ENCODE measurements at places on chromosomes 2 and 18.

DNA sequence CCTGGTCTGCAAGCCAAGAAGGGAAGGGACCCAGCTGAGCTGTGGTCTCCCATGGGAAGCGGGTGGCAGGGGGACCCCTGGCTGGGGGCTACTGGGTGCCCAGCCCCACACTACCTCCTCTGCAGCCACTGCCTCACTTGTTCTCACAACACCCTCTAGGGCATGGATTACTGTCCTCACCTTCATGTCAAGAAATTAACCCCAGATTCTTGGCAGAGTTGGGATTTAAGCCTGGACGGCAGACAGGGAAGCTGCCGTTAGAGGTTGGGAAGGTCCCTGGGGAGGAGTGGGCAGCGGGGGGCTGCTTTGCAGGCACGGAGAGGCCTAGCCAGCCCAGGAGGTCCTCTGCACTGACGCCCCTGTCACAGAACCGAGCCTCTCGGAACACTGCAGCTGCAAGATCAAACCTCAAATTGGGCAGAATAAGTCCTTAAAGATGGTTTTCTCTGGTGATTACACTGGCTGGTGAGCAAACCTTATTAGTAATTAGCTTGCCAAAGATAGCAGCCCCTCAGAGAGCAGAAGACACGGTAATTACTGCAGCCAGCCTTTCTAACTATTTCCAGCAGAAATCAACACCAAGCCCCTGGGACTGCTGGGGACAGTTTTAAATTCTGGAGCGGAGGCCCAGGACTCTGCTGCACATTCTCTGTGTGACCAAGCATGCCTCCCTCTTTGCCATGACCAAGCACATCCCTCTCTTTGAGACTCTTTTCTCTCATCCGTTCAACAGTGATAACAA is 35.9 kb downstream of the KCNF1 start:
- DNase-seq = no peak

DNA sequence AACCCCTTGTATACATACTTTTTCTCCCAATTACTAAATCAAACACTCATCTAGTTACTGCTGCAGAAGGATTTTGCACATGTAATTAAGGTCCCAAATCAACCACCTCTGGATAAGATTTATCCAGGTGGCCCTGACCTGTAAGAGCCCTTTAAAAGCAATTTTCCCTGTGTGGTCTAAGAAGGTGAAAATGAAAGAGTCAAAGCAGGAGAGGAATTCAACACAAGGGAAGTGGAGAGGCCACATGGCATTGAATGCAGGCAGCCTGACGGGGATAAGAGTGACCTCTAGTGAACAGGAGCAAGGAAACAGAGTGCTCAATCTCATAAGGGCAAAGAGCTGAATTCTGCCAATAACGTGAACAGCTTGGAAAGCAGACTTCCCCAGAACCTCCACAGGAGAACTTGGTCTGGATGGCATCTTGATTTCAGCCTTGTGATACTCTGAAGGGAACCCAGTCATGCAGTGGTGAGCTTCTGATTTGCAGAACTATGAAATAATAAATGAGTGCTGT is 27.2 kb downstream of the PPP3R1 start:
- no peak for DNase-seq

- DNase-seq = no peak
Observed at GRCh38 chr18:42131066-42131929, 176.3 kb downstream of the PIK3C3 start.

- DNase-seq = no peak
Observed at GRCh38 chr2:41923156-41923786, 124.5 kb upstream of the PKDCC start.

DNA sequence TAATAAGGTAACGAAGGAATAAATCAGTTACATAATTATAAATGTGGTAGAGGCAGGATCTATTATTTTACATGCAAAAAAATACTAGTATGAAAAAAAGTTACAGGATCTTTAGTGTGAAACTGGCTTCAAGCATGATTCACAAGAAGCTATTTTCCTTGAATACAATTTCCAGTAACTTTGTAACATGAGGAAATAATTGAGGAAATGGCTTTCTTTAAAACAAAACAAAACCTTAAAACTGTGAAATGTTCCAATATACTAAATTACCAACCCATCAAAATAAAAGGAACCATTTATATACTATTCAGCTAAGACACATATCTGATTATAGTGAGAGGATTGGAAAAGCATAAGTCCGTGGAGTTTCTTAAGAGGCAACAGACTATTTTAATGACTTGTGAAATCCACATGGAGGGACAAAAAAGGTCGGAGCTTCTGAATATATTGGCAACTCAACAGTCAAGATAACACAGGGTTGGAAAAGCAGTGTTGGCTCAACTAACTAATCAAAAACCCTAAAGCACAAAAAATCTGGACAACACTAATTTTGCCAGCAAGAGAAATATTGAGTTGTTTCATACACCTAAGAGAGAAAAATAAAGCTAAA is 10.6 kb downstream of the IRS1 start:
- no peak for DNase-seq

GRCh38 chr2:6630209-6630608 is 235.5 kb downstream of the CMPK2 start:
- DNase-seq = no peak

GRCh38 chr2:21772624-21773023 is 648.9 kb downstream of the TDRD15 start:
- DNase-seq = no peak

- no peak for DNase-seq
Observed at GRCh38 chr18:13191779-13192178, 26.8 kb upstream of the LDLRAD4 start.

DNA sequence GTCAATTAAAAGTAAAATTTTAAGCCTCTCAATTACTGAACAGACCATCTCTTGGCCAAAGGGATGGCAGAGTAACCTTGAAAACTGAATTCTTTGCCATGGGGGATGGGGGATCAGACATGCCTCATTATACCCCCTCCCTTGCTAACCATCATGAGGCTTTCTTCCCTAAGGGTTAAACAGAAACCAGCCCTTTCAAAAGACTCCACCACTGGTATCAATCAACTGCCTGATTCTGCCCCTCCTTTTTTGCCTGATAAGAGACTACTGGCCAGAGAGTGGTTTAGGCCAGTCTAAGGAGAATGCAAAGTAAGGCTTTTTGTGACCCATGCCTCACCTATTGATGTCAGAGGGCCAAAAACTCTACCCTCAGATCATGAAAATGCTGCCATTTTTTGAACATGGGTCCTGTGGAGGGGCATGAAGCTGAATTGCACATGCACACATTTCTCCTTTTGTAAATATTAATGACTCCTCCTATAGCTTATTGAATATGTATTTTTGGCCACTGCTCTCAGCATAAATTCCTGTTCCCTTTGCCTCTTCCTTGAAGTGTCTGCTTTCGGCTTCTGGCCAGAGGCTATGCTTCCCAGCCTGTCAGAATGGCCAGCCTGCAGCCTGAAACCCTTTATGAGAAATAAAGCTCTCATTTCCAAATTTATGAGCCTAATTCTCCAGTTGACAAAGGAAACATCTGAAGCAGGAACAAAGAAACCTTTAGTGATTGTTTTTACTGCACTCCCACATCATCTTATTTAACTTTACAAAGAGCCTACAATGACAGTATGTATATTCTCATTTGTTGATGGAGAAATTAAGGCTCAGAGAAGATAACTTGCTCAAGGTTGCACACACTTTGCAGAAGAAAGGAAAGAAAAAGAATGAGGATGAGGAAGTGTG is 270.7 kb upstream of the CELF4 start:
- DNase-seq = no peak

DNA sequence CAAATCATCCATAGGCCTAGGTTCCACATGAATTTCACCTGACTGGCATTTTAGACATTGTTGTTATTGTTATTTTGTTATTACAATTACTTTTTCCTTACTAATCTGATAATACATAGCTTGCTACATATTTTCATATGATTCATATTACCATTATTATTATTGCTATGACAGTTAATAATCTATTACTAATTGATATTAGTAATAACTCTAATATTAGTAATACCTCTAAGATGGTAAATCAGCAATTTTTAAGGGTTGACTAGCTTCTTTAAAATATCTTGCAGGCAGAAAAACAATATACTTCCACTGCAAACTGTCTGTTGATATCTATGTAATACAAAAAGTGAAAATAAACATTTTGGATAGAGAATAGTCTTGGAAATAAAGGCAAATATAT is 48.6 kb upstream of the UBE2E3 start:
- no peak for DNase-seq

GRCh38 chr2:136362676-136363390 is 244.9 kb upstream of the CXCR4 start:
- DNase-seq = no peak

DNA sequence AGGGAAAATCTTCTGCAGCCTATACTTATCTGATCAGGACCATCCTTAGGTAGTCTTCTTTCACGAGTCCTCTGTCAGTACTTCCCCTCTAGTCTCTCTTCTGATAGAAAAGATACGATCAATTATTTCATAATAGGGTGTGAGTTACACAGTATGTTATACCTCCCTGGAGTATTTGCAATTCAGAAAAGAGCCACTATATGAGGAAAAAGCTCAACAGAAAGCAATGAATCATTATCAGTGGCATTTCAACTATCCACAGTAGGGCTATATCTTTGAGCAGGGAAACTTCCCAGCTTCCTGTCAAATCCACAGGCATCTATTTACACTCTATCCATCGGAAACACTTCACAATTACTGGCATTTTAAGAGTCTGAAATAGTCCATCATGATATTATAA is 105.3 kb upstream of the ACVR2A start:
- no peak for DNase-seq

GRCh38 chr18:33495278-33495677 is 54.8 kb upstream of the CCDC178 start:
- peak; percentile 2 for DNase-seq

DNA sequence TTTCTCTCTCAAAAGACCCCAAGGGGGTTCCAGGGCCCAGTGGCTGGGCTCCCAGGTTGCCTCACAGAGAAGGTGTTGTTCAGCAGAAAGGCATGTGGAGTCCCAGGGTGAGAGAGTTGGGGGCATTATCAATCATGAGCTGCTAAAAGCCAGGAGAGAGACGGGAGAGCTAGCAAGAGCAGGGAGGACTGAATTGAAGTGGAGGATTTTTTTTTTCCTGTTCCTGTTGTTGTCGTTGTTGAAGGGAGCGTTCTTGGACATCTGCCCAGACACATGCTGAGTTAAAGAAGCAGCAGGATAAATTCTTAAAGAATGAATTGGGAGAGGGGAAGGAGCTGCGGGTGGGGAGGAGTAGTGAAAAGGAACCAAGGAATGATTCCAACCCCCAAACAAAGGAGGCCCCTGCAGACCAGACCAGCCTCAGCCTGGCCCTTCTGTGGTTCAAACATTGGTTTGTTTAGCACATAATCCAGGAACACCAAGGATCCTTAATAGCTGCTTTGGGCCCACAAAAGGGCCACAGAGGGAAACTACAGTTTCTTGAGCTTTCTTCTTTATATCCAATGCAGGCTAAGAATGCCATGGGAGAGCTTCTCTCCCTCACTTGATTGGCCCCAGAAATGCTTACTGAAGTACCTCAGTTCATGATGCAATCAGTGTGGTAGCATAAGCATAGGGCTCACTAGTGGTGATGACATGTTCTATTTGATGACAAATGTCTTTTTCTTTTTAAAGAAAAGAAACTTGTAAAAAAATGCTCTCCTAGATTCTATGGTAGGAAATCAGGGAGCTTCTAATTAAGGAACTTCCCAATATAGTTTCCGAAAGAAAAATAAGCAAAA is 146.0 kb downstream of the SETBP1 start:
- peak; percentile 20 for DNase-seq

- no peak for DNase-seq
Observed at GRCh38 chr2:4635289-4635688, 931.9 kb downstream of the DCDC2C start.

- no peak for DNase-seq
Observed at GRCh38 chr18:48563027-48563426, 24.2 kb downstream of the CTIF start.

GRCh38 chr18:50836521-50836957 is 16.7 kb upstream of the MRO start:
- DNase-seq = no peak

DNA sequence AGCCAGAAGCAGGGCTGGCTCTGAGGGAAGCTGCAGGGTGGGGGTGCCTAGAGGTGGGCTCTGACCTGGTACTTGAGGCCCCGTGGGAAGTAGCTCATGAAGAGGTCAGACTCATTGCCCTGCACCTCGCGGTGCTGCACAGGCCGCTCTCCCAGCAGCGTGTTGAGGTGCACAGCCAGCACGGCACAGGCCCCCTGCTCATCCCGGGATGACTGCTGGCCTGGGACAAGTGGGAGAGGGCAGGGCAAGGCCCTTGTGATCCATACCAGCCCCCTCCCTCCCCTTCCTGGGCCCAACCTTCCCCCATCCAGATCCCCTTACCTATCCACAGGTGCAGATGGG is 8.7 kb downstream of the CAPG start:
- no peak for DNase-seq

- no peak for DNase-seq
Observed at GRCh38 chr2:11004199-11004598, 92.5 kb downstream of the KCNF1 start.

DNA sequence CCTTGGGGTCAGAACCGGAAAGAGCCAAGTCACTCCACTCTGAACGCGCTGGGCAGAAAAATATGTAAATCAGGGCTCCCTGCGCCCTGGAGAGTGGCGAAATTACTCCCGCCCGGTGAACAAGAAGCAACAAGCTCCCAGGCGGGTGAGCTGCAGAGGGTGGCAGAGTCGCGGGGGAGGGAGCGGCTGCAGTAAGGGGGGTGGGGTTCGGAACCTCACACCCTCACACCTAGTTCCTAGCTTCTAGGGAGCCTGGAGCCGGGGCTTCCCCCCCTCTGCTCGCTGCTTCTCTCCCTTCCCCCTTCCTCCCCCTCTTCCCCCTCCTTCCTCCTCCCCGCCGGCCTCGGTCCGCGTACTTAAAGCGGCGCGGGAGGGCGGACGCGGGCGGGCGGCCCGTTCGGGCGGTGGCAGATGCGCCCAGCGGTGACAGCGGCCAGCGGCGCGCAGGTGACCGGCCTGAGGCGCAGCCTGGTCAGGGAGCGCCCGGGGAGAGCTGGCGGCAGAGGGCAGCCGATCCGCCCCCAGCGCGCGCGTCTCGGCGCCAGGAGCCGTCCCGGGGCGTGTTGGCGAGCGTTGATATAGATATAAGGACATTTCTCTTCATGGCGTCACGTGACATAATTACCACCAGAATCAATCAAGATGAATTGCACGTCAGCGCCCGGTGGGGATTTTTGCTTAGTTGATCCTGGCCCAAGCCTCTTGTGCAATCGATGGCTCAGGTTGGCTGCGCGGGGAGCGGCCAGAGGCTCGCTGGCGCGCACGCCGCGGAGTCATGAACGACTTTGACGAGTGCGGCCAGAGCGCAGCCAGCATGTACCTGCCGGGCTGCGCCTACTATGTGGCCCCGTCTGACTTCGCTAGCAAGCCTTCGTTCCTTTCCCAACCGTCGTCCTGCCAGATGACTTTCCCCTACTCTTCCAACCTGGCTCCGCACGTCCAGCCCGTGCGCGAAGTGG is at the start of gene HOXD11:
HOXD11 (plus strand) TSS at position 700 of the 959 bp plus-strand sequence; CDS start at position 776, 76 bp downstream.
- no peak for DNase-seq

- no peak for DNase-seq
Observed at GRCh38 chr2:31725444-31725843, 144.7 kb upstream of the SRD5A2 start.

GRCh38 chr18:59142274-59142673 is 2.6 kb downstream of the SEC11C start:
- DNase-seq = no peak

GRCh38 chr18:49931179-49931578 is 117.8 kb upstream of the ACAA2 start:
- DNase-seq = no peak

All from NCI-H187 (cell line).